Iris pigment epithelial cell (primary cell): ENCODE measurements at places on chromosomes 7 and 10.

DNA sequence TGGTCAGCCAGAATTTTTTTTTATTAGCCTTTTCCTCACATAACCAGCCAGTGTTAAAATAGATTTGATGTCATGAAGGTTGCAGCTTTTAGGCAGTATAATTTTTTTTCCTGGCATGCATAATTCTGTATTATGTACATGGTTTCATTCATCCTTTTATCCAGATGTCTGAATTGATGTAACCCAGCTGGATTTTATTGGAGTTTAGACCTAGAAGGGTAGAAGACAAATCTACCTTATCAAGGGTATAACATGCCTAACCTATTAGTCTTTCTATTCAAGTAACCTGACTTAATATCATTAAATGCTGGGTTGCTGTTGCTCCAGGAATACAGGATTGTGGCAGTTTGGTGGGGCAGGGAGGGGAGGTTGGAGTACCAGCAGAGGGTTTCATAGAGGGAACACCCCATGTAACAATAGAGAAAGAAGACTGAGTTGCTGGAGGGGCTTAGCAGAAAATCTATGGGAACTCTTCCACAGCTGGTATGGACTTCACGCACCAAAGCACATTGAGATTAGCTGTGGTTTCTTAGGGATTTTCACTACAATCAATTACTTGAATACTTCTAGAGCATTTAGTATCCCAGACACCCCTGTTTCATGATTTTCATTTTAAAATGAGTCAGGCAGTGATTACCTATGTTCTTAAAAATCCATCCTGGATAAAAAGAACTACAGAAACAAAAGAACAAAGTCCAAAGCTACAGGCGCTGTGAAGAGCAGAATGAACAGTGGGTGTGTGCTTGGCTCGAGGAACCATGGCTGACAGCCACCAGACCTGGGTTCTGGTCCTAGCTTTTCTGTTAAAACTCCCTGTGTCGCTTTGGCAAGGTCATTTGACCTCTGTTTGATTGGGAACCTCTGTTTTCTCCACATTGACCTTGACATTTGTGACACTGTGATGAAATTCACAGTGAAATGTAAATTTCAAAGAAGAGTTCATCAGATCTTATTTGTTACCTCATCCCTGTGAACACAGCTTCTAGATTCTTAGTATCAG, 93.5 kb downstream of the CREM start:
- peak; percentile 21 for DNase-seq

DNA sequence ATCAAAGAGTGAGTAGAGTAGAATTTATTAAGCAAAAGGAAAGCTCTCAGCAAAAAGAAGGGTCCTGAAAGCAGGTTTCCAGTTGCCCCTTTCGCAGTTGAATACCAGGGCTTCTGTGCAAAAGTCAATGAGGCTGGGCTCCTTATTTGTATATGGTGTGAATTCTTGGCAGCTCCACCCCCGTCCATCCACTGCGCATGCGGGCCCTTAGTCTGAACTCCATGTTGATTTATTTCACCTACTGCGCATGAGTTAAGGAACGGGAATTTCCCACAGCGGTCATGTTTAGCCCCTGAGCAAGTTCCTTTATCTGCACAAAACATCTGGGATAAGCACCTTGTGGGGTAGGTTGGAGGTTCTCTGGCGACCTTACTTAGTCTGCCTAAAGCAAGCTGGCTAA, 325.6 kb downstream of the ZWINT start:
- no peak for DNase-seq

DNA sequence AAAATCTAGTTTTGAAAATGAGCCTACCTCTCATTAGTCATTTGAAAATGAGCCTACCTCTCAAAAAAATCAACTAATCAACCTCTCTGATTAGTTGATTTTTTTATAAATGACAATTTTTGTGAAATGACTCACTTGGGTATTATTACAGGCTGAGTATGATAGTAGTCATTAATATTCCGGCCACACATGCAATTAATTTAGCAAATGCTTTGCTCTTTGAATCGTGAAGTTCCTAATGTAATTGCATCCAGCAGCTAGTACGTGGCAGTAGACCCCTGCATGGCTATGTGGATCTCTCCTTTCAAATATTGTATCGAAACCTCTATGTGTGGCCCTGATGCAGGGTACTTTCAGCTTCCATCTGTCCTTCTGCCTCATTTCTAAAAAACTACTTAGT, 245.9 kb upstream of the PHYHIPL start:
- DNase-seq = no peak

DNA sequence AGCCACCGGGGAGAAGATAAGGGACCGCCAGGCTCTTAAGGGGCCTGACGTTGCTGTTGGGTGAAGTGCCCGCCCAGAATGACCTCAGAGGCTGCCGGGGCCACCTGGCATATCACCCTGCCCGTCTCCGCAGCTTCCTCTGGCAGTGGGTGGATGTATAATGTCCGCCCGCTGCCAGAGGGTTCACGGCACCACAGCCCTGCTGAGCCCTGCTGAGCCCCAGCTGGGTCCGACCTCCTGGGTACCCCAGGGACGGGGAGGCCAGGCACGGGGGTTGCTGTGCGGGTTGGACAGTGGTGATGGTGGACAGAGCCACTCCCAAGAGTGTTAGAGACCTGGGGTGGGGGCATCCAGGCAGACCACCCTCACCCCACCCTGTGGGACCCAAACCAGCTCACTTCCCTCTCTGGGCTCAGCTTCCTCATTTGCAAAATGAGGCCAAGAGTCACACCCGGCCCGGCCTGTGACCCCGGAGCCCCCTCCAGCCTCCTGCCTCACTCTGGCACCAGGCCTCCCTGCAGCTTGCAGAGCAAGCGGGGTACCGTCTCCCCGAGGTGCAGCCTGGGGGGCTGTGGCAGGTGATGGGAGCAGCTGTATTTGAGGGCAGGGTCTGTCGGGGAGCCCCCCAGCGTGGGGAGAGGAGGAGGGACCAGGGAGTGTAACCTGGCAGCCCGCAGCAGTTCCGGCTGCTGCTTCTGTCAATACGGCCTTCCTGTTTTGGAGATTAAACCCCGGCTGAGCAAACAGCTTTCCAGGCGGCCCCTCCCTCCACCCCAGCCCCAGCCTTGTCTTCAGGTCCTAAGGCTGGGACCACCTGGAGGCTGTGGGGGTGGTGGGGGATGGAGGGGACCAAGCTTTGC, 8.4 kb upstream of the LFNG start:
- no peak for DNase-seq

GRCh38 chr7:41224063-41224763, 478.7 kb downstream of the INHBA start:
- DNase-seq = peak; percentile 68

- no peak for DNase-seq
Measured at GRCh38 chr7:21198921-21199320, 229.0 kb upstream of the SP4 start.

- no peak for DNase-seq
Measured at GRCh38 chr7:128349466-128349825, 5.7 kb upstream of the RBM28 start.

GRCh38 chr10:126049759-126050700, 153.7 kb downstream of the FANK1 start:
- peak; percentile 62 for DNase-seq

DNA sequence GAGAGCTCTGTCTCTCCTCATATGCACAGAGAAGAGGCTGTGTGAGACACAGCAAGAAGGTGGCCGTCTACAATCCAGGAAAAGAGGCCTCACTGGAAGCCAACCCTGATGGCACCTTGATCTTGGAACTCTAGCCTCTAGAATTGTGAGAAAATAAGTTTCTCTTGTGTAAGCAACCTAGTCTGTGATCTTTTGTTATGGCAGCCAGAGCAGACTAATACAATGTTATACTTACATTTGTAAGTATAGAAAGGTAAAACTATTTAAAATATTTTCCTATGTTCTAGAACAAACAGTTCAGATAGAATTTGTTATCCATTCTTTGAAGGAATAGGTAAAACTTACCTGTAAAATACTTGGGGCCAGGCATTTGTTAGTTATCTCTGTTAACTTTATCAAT, 53.3 kb downstream of the LRMDA start:
- DNase-seq = no peak

DNA sequence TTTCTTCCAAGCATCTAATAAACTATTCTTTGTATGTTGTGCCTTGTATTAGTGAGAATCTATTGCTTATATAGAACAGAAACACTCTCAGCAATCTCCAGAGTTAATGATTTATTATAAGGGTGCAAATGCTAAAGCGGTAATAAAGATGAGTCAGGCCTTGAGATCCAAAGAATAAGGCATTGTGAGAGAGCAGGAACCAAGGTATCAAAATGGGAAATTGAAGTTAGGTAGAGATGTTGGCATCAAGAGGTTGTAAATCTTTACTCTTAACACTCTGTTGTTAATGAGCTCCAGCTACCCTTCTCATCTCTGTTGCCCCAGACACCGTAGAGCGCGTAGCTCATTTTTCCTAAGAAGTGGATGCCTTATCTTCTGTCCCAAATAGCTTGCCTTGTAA, 375.2 kb downstream of the ARL4A start:
- no peak for DNase-seq

DNA sequence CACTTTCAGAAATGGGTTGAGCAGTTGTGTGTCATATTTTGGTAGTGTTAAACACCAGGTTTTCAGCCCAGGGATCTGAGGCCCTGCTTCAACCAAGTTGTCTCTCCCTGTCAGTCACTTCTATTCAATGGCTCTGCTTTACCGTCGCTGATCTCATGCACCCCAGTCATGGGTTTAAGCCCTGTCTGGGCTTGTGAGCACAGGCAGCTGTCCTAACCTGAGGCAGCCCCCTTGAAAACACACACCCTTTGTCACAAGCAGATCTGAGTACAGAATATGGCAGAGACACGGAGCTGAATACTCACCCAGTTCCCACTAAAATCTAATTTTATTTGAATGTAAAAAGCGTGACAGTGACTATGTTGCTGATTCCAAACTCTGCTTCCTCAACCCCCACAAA, 110.6 kb upstream of the GLI3 start:
- no peak for DNase-seq

DNA sequence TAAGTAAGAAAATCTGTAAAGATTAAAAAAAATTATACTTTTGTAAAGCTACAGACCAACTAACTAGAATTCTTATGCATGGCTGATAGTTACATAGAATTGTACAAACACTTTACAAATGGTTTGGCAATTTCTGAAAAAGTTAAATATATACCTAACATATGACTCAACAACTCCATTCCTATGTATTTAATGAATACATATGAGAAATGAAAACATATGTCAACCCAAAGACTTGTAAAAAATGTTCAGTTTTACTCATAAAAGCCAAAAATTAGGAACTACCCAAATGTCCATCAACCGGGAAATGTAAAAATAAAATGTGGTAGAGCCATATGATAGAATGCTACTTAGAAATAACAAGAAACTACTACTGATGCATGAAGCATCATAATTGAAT, 152.6 kb upstream of the NRG3 start:
- DNase-seq = no peak

GRCh38 chr10:12547301-12547771, 198.0 kb downstream of the CAMK1D start:
- DNase-seq = no peak

- DNase-seq = peak; percentile 97
Measured at GRCh38 chr7:117019786-117020590, 66.7 kb downstream of the ST7 start.

DNA sequence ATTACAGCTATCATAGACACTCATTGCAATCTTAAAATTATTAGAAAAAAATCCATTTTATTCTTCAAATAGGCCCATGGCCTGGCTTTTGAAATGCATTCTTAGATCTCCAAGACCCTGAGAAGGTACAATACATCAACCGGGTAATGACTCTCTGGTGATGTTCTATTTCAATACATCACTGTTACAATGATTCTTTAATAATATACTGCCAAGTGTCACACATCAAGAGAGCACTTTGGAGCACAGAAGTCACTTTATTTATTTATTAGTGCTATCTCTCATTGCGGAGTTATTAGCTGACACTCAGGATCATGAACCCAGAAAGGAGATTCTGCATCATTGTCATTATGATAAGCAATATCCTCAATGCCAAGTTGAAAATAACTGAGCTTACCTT, 748.5 kb upstream of the MBL2 start:
- DNase-seq = no peak
